ENCODE measurements at places on chromosomes 3 and 15. TPM values are rescaled to one million over a fixed set of nuclear protein-coding genes. Genes with fewer than 3 reads are reported as not detected.
A peak's percentile ranks its signal among the peaks of the same experiment; 100 is the strongest.

DNA sequence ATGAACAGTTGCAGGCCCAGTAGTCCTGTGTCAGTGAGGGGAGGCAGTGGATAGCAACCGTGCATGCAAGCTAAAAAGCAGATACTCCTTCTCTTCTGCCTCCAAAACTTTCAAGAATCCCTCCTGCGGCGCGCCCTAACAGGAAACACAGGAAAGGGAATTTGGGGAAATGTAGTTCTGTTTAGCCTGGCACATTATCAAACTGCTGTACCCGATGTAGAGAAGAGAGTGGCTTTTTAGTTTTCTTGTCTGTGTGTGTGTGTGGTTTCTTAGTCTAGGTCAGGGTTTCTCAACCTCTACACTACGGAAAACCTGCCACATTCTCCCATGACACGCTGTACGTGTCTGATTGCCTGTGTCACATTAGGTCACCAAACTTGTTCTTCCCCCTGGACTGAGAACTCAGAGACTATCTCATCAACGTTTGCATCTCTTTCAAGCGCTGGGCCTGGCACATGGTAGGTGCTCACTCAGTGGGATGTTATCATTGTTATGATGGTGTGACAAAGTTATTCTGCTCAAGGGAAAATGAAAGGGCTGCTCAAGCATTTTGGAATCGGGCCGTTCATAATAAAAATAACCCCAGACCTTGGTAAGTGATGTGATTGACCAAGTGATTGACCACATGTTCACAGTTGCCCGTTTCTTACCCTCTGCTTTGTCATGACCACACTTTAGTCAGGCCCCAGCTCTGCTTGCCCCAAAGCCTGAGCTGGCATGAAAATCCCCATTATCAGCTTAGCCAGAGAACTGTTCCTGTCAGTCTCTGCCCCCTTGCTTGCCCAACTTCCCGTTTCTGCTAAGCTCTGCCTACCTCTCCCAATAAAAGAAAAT is 33.2 kb downstream of the TM4SF4 start:
- no peak for DNase-seq

DNA sequence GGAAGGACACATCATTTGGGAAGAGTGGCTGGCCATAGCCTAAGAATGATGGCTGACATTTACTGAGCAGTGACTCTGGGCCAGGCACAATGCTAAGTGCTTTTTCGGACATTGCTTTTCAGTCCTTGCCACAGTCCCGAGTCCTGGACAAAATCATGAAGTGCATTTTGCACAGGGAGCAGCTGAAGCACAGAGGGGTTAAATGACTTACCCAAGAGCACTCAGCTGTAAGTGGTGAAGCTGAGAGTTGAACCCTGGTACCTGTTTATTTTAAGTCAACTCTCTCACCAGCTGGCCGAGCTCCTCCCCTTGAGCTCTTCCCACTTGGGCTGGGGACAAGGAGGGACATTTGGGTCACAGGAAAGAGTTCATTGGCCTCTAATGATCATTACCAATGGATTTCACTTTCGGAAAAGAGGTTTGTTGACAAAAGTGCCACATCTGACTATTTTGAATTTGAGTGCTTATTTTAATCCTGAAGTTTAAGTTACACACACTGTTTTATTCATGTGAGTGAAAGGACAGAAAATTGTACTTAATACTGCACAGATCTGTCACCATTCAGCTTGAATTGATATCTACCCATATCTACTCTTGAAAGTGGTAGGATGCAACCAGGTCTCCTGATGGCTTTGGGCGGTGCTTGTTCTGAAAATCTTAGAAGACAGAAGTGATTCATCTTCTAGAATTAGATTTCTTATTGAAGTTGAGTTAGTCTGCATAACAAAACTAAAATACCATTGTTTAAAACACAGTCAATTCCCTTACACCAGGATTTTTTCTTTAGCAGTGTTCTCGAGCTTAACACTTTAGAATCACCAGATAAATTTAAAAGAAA is 368.7 kb upstream of the PROK2 start:
- DNase-seq = no peak

GRCh38 chr15:84874981-84875699 is 9.3 kb upstream of the SLC28A1 start:
- DNase-seq = no peak

GRCh38 chr3:167728176-167728575 is 6.5 kb downstream of the PDCD10 start:
- no peak for DNase-seq

Gene ARHGEF26
- total RNA-seq = 6.6 TPM

DNA sequence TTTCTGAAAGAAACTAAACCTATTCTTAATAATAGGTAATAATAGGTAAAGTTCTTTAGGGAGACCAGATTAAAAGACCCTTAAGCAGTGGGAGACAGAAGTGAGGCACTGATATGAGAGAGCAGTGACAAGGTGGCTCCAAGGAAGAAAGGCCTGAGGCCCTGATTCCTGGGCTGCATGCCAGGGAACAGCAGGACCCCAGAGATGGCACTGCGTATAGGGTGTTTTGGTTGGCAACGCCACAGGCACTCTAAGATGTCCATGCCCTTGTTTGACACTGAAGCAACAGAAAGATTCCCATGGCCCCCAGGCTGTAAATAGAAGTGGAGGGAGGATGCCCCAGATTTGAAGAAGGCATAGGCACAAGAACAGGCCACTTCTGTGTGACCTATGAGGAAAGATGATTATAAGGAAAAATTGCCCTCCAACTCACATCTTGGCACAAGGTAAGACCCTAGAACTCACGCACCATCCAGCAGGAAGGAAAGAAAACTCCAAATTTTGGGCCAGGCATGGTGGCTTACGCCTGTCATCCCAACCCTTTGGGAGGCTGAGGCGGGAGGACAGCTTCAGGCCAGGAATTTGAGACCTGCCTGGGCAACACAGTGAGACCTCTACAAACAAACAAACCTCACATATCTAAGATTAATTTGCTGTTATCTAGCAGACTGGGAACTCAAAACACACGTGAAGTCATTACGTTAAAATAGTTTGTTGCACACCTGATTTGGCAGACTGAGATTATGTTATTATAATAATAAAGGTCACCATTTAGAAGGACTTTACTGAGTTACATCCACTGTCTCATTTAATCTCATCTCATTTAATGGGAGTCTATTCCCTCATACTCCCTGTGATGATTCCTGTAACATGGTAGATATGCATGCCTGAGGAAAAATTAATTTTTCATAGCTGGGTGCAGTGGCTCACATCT is 10.5 kb upstream of the BLM start:
- no peak for DNase-seq

DNA sequence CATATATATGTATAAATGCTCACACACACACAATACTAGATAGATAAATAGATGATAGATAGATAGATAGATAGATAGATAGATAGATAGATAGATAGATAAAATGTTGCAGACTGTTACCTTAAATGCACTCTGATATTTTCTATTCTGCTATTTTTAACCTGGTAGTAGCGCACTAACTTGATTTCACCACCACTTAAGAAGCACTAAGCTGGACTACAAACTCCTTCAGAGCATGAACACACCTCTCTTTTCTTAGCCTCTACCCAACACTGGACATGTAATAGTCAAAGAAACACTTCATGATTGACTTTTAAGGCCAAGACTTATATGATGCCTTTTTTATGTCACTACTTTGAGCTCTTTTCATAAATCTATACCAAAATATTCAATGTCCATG is 304.6 kb upstream of the UBE2E2 start:
- no peak for DNase-seq

Gene CCNL1
- total RNA-seq = 103 TPM

Gene GABRR3
- total RNA-seq = not detected

DNA sequence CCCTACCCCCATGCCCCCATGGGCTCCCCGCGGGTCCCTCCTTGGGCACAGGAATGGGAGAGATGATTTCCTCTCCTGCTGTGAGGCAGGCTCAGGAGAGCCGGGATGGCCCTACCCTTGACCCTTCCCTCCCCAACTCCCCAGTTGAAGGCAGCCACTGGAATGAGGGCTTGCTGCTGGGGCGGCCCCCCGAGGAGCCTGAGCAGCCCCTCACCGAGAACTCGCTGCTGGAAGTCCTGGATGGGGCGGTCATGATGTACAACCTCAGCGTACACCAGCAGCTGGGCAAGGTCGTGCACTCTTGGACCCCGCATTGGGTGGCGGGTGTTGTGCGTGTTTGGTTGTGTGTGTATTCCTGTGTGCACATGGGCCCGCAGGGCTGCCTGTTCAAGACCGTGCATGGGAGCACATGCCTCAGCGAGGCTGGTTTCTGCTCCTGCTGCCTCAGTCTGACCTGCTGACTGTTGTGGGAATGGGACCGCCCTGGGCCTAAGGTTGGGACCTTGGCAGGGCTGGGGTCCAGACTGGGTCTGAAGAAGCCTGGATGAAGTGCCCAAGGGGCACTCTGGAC is 14.0 kb downstream of the AMIGO3 start:
- DNase-seq = no peak

DNA sequence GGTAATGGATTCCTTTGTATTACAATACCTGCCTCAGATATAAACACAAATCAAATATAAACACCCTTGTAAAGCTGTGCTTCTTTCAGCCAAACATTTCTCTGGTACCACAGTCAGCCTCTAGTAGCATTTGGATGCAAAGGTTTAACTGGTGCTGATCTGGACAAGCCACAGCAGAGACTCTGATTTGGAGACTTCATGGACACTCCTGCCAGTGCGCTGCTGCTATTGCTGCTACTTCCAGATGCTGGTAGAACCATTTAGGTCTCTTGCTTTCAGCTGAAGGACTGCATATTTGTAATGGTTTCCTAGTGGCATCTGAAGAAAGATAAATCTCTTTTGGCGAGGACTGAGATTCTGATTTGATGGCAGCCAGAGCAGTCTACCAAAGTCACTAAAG is 36.9 kb downstream of the NCK1 start:
- DNase-seq = no peak

Gene P4HTM
- 73.9 TPM for total RNA-seq

- peak; percentile 82 for DNase-seq
Measured at GRCh38 chr3:14532691-14533456, 7.3 kb downstream of the GRIP2 start.

Gene XCR1
- total RNA-seq = 0.17 TPM

- DNase-seq = peak; percentile 37
Measured at GRCh38 chr3:160665784-160666526, 11.0 kb upstream of the ARL14 start.

Gene OIP5
- total RNA-seq = 5.7 TPM

DNA sequence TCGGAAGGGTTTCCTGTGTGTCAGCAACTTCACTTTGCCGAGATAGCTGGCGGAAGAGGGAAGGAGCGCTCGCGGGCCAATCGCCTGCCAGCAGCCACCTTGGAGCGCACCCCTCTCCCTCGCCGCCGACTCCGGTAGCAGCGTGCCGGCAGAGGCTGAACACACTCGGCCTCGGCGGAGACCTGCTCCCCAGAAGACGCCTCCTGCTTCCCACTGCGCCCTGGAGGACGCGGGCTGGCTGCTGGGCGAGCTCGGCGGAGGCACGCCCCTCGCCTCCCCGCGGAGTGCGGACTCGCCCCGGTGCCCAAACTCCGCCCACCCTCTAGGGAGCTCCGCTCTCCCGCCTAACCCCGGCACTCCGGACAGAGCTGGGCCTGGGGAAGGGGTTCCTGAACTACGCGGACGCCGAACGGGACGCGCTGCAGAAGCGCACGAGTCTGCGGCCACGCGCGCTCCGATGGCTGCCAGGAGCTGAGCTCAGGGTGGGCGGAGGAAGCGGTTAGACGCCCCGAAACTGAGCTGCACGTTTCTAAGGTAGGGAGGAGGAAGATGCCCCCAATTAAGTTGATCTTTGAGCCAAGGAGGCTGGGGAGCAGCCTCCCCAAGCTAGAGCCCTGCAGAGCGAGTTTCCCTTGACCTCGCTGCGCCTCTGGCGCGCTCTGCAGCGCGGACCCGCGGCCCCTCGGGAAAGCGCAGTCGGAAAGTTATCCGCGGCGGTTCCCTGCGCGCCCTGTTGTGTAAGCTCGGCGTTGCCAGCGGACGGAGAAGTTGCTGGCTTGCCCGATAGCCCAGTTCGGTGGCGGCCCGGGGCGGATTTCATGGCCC is at the start of gene P2RY1:
Gene P2RY1 (plus strand): TSS at position 356 of the 825 bp plus-strand sequence. CDS start 652 bp downstream, outside the sequence.
- DNase-seq = peak; percentile 85

DNA sequence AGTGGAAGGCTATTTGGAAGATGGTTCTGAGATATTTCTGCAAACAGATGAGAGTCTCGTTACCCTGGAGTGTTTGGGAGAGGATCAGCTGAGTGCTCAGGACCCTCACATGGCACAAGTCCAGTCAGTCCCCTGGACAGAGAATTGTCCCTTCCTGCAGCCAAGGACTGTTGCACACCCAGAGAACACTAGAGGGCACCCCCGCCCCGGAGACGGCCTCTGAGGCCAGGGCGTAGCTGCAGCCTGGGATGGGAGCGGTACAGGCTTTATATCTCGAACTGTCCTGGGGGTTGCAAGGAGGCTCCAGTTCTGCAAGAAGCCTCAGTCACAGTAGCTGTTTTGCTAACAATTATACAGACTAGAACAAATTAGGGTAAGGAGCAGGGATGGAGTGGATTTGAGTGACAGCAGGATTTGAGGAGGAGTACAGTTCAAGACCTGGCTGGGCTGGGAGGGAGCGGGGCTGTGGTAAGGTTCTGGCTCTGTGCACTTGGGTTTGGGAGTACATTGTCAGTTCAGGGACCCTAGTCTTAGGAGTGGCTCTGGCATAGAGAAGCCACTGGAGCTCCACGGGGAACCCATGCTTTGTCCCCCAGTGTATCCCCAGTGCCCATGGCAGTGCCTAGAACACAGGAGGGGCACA is 67.6 kb upstream of the HACD2 start:
- DNase-seq = peak; percentile 88

DNA sequence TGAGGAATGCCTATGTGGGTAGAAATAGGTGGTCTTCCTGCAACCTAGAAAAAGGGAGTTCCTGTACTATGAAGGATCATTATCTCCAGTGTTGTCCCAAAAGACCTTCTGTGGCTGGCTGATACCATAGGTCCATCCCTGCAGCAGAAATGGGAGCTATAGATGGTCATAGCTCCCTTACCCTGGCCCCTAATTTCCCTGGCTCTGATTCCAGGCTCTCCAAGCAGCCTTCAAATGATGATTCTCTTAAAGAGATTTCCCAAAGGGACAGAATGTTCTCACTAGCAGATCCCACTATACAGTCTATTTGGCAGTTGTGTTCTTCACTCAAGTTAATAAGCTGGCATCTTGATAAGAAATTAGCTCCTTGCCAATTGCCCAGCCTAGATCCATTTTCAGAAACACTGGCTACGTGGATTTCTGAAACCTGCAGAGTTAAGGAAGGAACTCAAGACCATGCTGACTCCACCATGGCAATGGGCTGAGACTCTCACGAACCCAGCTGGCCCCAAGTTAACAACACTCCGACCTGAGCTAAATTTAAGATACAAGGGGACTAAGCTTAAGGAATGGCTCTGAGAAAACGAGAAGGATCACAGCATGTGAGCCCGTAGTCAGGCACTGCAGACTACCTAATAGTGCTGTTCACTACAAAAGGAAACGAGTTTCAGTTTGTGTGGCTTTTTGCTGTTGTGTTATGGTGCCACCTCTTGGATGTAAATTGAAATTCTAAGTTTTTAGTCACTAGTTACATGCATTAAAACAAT is 11.4 kb downstream of the C15orf40 start:
- no peak for DNase-seq

Gene ANKRD34C
- not detected for total RNA-seq

- no peak for DNase-seq
Measured at GRCh38 chr3:136840252-136840651, 21.3 kb downstream of the SLC35G2 start.

Measured in colonic mucosa (tissue), 4 donors.